ENCODE measurements at places on chromosomes 3 and 15.

DNA sequence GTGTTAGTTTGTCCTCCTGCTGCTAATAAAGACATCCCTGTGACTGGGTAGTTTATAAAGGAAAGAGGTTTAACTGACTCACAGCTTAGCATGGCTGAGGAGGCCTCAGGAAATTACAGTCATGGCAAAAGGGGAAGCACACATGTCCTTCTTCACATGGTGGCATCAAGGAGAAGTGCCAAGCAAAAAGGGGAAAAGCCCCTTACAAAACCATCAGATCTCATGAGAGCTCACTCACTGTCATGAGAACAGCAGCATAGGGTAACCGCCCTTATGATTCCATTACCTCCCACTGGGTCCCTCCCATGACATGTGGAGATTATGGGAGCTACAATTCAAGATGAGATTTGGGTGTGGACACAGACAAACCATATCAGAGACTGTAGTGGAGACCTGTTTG lies 27.0 kb downstream of the TM2D3 start:
- DNase-seq: no peak

DNA sequence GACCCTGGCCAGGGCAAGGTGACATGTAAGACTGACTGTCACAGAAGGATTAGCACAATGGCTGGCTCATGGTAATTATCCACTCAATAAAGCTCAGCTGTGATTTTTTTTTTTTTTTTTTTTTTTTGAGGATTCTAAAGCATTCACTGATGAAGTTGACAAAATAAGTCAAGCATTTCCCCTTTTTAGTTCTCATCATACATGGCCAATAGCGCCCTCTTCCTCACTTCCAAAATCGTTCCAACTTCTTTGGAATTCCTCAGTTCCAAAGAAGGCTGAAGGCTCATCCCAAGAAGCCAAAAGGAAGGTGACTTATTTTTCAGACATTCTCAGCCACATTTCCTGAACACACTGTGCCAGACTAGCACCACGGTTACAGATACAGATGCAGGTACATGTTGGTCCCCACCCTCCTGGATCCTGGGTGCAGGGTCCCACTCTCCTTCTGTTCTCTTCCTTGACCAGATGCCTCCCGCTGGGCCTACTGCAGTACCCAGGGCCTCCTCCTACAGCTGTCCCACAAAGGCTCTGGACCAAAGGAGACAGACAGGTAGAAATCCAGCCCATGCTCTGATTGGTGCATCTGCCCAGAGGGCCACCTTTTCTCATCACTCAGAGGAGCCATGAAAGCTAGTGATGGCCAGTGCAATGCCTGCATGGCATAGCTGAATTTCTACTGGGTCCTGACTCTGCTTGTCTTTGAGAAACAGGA lies 202.6 kb downstream of the UACA start:
- DNase-seq: no peak

- DNase-seq: no peak
Measured at GRCh38 chr15:52649686-52650085, 29.5 kb downstream of the ATOSA start.

DNA sequence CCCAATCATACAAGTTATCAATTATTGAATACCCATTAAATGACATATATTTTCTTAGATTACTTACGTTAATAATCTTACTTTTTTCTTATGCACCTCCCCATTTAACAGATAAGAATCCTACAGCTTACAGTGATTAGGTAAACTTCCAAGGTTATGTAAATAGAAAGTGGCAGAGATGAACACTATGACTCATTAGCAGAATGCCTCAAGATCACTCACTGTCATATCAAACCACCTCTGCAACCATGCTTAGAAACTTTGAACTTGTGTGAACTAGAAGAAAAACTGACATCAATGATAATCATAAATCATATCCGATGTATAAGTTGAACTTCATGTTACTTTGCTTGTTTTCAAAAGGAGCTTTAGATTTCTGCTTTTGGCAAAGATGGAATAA lies 911.6 kb upstream of the ARPP21 start:
- DNase-seq: no peak
